ENCODE measurements at places on chromosomes 11 and 22.

GRCh38 chr11:45089676-45090499, 56.6 kb upstream of the PRDM11 start:
- peak; percentile 46 for DNase-seq

- DNase-seq = no peak
These were observed 1.0 kb upstream of the GTPBP1 start for GRCh38 chr22:38704654-38705234.

- no peak for DNase-seq
These were observed 273.5 kb upstream of the MPPED2 start for GRCh38 chr11:30859669-30860068.

DNA sequence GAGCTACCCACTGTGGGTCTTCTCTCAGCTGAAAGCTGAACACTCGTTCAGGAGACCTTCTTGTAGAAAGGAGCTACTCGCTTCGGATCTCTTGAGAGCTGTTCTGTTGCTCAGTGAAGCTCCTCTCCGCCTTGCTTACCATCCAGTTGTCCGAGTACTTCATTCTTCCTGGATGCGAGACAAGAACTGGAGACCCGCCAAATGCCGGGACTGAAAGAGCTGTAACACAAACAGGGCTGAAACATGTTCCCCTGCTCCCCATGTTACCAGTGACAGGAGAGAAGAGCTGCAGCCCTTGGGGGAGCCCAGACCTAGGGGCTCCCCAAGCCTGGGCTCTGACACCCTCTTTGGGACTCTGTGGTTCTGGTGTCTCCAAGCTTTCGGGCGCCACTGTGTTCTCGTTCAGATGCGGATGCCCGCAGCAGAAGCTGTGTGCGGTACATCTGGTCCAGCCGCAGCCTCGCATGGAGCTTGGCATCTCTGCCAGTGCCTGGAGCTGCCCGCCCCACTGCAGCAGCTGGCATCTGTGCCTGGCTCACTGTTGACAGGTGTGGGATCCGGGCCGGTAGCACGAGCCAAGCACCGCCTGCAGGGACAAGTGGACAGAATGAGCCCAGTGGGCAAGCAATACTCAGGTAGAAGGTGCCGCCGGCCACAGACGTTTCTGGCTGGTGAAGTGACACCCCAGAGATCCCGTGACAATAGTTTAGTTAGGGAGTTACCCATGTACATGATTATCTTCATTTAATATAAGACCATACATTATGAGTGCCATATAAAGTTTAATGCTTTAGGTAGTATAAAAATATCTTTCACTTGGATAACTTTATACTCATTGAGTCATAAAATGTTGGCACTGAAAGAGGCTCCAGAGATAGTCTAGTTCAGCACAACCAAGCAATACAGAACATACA, 49.1 kb downstream of the EMSY start:
- DNase-seq = no peak

DNA sequence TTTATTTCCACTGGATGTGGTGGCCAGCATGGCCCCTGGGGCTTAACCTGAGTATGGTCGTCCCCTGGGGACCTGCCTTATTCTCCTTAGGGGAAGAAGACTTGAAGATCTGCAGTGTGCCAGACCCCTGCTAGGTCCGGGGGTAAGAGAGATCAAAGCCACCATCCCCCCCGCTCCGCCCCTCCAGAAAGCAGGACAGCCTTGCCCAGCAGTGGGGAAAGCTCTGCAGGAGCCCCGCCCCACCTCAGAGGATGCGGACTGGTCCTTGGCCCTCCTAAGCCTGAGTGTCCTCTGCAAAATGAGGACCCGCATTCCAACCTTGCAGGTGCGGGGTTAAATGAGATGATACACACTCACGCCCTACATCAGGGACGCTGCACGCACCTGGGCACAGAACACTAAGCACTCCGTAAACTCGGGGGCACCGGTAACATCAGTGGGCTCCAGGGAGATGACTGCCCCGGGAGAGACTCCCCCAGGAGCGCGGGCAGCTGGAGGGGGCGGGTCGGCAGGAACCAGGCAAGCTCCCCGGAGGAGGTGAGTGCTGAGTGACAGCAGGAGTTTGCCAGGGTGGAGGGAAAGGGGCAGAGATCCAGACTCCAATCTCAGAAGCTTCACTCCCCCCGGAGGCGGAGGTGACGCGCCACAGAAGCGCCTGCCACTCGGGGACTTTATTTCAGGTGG, 564 bp upstream of the ANO1 start:
- DNase-seq = no peak

DNA sequence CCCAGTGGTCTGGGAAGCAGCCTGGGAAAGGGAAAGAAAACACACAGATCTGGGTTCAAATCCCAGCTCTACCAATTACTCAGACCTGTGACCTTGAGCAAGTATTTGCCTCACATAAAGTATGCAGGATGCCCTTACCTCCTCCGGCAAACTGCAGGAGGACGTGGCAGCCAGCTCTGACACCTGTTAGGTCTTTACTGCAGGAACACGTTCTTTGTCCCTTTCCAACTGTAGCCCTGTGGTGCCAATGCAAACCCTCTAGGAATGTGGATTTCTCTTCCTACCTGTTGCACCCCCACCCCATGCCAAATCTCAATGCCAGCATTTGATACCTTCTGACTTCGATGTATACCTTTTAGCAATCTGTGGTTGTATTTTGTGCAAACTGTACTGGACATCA, 6.0 kb downstream of the CPT1A start:
- no peak for DNase-seq

DNA sequence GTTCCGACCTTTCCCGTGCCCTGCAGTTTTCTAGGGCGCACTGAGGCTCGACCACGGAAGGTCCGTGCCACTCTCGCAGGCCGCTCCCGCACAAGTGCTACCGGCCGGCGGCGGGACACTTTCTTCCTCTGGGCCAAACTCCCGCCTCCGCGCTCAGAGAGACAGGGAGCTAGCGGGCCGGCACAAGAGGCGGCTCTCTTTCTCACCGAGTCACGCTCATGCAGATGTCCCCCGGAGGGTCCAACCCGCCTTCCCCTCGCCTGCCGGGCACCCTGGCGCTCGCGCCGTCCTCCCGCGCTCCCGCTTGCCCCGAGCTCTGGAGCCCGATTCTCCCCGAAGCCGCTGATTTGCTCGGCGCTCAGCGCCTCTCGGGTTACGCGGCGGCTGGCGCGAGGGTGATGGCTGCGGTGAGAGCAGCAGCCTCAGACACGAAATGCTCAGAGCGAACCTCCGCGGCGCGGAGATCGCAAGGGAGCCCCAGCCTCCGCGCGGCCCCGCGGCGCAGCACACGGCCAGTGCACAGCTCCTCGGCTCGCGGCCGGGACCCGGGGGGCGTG, 1.0 kb downstream of the LMO1 start:
- DNase-seq = peak; percentile 22

- no peak for DNase-seq
These were observed 78.1 kb upstream of the ALKBH3 start for GRCh38 chr11:43802509-43802908.

- DNase-seq = no peak
These were observed 204.8 kb downstream of the SWAP70 start for GRCh38 chr11:9868641-9869040.

DNA sequence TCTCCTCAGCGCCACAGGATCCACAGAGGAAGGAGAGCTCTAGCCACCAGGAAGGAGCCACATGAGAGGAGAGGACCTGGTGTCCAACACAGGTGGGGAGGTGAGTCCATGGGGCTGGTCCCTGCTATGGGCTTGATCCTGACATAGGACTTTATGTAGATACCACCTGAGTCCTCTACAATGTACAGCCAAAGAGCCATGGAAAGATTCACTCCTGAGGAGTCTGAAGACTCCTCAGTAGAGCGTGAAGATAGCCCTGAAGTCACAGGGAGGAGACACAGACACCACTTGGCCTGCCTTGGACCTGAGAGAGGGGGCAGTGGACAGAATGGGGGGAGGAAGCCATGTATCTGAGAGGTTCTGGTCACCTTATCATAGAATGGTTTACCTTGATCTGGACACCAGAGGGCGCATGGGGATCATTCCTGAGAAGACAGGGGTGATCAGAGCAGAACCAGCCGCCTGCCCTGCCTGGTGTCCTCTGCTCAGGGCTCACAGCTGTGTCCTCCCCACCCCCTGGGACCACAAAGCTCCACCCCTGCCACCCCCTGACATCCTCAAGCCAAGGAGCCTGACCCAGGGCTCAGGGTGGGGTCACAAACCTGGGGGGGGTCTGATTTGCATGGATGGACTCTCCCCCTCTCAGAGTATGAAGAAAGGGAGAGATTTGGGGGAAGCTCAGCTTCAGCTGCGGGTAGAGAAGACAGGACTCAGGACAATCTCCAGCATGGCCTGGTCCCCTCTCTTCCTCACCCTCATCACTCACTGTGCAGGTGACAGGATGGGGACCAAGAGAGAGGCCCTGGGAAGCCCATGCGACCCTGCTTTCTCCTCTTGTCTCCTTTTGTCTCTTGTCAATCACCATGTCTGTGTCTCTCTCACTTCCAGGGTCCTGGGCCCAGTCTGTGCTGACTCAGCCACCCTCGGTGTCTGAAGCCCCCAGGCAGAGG, 77.0 kb downstream of the ZNF280B start:
- no peak for DNase-seq

- DNase-seq = no peak
These were observed 15.9 kb upstream of the NFRKB start for GRCh38 chr11:129911298-129911697.

DNA sequence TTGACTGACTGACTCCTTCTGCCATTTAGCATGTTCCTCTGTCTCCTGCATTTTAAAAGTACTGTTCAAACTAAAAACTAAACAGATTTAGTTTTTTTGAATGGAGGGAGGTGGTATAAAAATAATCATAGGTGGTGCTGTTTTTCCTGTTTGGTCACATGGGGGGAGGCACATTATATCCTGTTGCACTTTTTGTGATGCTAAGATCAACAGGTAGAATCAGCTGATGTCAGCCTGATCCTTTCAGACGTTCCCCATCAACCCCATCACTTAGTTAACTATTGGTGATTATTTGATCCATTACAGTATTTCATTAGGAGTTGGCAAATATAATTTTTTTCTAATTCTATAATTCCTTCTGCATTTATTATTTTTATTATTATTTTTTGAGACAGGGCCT, 5.1 kb upstream of the OSBP2 start:
- DNase-seq = no peak

DNA sequence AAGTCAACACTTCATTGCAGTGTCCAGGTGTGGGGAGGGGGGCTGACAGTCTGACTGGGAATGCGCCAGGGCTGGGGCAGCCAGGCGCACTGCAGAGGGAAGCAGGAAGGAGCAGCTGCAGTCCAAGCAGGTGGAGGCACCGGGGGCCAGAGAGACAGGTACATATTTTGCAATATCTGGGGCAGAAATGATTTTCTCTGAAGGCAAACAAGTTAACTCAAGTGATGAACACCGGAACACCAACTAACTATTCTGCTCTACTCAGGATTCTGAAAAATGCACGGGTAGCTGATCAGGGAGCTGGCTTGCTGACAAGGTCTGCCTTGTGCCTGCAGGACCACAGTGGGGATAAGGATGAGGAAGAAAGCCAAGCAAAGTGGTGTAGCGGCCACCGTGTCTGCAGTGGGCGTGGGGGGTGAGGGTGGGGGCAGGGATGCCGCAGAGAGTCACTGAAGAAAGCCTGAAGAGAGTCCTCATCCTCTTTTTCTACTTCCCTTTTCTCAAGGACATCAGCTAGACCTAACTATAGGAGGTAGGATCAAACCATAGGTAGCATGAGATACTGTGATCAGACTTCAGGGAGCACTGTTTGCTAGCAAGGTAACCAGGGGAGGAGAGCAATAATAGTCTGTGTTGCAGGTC, 83.4 kb downstream of the SCN3B start:
- DNase-seq = no peak

DNA sequence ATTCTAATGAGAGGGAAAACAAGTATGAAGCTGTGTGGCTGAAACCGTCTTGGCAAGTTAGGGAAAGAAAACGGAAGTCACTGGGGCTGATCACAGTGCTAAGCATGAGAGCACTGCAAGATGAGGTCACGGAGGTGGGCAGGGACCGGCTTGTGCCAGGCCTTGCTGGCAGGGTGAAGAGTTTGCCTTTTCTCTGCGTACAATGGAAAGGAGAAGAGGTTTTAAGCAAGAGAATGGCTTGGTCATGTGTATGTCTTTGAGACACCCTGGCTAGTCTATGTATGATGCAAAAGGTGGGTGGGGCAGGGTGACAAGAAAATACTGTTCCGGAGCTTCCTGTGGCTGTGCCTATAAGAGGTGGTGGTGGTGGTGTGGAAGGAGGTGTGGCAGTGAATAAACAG, 567.9 kb downstream of the NTM start:
- no peak for DNase-seq

- DNase-seq = peak; percentile 38
These were observed 73.7 kb upstream of the CTSC start for GRCh38 chr11:88411265-88411664.

GRCh38 chr11:64744544-64745188, 724 bp upstream of the RASGRP2 start:
- DNase-seq = no peak

DNA sequence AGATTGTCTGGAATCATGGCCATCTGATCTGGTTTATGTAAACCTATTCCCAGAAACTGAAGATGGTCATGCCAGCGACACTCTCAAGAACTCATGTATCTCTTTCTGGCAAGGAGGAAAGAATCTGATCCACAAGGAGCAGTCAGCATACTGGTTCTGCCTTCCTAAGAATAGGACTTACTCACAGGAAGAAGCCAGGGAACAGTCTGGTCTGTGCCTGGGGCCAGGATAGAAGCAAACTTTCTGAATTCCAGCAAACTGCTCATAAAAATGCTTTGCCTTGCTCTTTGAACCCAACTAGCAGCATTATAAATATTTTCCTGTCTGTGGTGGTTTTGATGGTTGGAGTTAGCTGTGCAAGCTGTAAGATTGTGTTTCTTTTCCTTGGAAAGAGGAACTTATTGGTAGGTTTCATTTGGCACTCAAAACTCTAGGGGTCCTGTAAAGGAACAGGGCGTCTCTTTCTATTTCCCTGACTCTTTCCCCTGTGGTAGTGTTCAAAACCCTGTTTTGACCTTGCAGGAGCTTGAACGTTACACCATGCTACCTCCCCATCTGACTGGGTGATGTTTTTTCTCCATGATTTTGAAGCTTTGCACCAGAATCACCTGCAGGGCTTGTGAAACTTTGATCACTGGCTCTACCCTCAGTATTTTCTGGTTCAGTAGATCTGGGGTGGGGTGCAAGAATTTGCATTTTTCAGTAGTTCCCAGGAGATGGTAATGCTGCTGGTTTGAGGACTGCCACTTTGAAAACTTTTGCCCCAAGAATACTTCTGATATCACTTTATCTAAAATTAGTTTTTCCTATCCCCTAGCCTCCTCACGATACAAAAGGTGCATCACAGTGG, 627.8 kb upstream of the ANO5 start:
- no peak for DNase-seq

GRCh38 chr22:32994041-32994830, 63.9 kb downstream of the SYN3 start:
- DNase-seq = no peak

- DNase-seq = no peak
These were observed 11.5 kb upstream of the RAB39A start for GRCh38 chr11:107916671-107917241.

Data from AG09319 (cell line).